ENCODE measurements at places on chromosomes 16 and 17.

DNA sequence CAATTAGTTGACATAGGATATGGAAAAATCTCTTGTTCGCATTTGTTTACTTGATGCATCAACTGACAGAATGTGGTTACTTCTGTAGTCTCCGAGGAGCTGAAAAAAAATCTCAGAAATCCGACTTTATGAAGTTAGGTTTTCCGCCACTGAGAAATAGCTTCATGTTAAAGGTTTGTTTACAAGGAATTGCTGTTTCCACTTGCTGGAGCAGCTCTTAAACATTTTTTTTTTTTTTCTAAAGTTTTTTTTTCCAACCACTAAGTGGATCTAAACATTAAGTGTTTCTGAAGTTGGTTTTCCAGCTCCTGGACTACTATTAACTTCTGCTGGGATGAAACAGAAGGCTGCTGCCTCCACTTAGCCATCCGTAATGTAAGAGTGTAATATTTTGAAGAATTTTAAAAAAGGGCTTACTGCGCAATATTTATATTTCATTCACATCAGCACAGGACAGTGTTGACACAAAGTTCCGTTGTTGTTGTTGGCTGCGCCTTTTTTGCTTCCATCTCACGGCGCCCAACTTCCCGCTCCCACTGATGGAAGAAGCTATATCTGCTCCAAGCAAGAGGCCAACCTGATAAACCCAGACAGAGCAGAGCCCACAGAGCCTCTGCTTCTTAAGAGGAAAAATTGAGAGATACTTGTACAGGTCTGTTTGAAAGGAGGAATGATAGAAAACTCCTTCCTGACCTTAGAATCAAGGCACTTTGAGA lies 167.7 kb upstream of the KCNJ16 start:
- DNase-seq: no peak

GRCh38 chr16:49615576-49615975 lies 240.3 kb downstream of the ZNF423 start:
- no peak for DNase-seq

DNA sequence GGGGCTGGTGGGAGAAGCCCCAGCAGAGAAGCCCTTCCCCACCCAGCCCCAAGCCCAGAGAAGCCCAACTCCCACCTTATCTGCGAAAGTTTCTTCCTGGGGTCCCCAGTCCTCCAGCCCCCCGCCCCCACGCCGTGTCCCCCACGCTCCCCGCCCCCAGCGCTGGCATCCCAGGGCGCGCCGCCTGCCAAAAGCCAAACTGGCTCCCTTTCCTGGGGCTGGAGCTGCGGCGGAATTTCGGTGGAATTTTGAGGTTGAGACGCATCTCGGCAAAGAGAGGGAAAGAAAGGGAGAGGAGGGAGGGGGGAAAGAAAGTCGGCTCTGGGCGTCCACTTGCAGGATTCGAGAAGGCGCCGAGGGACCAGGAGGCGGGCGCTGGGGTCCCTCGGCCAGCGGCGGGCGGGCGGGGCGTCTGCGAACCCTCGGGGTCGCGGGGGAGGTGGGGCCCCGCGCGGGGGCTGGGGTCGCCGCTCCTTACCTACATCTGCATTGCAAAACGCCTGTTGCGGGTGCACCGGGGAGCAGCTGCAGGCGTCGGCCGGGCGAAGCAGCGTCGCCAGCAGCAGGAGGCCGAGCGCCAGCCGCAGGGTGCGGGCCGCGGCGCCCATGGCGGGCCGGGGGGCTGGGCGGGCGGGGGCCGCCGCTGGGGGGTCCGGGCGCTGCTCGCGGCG lies 571 bp downstream of the TIMP2 start:
- peak; percentile 89 for DNase-seq

DNA sequence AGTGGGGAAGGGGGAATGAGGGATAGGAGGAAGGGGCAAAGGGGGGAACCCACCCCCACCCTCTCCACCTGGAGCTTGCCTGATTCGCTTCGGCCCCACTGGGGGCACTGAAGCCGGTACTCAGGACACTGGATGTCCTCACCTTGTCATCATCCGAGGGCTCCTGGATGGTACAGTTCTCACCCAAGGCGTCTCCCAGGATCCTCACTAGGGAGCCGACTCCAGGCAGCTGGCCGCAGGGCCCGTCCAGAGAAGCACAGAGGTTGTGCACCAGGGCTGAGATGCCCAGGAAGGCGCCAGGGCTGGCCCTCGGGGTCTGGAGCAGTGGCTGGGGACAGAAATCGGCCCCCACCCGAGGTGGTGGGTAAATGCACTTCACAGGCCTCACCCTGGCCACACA lies 92.3 kb downstream of the LITAF start:
- no peak for DNase-seq

- DNase-seq: no peak
These were observed 43.8 kb downstream of the CMC2 start for GRCh38 chr16:80962879-80963278.

GRCh38 chr17:39547713-39548478 lies 59.8 kb downstream of the NEUROD2 start:
- peak; percentile 68 for DNase-seq

DNA sequence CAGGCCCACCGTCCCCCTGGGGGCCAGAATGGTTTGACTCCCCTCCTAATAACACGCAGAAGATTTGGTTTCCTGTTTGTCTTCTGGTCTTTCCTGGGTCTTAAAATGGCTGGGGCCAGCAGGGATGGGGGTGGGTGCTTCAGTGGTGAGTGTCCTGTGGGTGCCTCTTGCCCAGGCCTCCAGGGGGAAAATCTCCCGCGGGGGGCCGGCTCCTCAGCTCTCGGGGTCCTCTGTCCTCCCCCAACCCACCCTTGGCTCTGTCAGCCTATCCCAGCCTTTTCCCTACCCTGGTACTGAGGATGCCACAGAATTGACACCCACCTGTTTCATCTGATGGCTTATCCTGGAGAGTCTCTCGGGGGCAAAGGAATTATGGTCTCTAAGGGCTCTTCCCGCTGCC lies 23.8 kb upstream of the SDR42E2 start:
- no peak for DNase-seq

DNA sequence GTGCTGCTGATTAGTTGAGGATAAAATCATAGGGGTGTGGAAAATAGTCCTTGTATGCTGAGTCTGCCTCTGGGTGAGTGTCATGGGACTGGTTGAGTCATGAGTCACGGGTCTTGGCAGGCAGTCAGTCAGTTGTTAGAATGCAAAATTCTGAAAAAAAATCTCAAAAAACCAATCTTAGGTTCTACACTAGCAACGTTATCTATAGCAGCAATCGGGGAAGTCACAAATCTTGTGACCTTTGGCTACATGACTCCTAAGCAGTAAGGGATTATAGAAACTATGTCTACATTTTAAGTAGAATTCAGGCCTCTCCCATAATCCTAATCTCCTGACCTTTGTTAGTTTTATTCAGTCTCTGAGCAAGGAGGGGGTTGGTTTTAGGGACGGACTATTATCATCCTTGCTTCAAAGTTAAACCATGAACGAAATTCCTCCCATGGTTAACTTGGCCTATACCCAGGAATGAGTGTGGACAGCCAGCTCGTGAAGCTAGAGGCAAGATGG lies 18.0 kb upstream of the PMFBP1 start:
- peak; percentile 26 for DNase-seq

DNA sequence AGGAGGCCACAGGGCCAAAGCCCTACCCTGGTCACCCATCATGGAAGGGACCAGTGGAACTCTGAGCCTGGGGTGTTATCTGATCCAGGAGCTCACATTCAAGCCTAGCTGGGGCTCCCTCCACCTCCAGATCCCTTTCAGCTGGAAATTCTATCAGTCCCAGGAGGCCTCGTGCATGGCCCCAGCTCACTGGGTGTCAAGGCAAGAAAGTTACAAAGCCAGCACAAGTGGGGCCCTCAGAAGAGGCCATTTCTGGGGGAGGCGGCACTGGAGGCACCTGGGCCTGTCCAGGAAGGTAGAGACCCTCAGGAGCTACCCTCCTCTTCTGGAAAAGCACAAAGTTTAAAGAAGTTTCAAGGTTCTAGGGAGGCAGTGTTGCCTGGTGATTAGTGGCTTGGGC lies 4.8 kb downstream of the CA7 start:
- DNase-seq: no peak

GRCh38 chr17:49024523-49024922 lies 27.3 kb downstream of the IGF2BP1 start:
- DNase-seq: no peak

DNA sequence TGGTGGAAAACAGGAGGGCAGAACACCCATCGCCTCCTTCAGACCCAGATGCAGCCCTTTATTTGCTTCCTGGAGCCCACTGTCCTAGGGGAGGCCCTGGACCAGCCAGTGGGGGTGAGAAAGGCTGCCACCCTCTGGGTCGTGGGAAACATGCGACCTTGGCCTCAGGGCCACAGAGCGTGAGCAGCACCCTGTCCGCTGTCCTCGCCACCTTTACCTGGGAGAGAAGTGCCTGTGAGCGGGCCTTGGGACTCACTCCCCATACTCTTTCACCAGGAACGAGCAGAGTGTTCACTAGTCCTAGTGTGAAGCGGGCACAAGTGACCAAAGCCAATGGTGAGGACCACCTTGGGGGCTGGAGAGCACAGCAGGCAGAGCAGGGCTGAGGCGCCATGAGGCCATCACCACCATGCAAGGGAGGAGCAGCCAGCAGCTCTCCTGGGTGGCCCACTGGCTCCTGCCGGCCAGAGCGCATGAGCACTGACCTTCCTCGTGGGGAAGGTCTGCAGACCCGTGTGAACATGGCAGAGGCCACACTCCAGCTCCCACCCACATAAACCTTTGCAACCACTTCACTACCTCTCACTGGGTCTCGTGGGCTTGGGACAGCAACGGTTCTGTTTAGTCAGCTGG lies 8.5 kb downstream of the SMCR8 start:
- DNase-seq: no peak

DNA sequence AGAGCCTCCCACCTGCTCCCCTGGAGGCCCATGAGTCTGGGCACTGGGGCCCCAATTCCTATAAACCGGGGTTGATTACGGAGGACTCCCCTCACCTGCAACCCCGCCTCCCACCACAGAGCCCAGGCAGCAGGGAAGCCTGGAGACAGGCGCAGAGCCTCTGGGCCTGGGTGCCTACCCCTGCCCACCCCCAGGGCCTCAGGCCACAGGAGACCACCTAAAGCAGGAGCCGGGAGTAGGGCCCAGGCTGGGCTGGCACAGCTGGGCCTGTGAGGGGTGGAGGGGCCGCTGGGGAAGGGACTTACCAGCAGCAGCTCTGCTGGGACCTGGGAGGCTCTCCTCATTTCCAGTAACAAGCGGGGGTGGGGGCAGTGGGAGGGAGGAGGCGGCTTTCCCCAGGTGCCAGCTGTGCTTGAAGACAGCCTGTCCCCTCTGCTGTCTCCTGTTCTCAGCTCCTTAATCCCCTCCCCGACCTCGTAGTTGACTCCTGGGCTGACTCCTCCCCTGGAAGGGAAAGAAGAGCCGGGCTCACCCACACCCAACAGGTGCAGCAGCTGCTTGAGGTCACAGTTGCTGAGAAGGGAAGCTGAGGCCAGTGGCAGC lies 46.8 kb downstream of the TMEM235 start:
- DNase-seq: no peak

DNA sequence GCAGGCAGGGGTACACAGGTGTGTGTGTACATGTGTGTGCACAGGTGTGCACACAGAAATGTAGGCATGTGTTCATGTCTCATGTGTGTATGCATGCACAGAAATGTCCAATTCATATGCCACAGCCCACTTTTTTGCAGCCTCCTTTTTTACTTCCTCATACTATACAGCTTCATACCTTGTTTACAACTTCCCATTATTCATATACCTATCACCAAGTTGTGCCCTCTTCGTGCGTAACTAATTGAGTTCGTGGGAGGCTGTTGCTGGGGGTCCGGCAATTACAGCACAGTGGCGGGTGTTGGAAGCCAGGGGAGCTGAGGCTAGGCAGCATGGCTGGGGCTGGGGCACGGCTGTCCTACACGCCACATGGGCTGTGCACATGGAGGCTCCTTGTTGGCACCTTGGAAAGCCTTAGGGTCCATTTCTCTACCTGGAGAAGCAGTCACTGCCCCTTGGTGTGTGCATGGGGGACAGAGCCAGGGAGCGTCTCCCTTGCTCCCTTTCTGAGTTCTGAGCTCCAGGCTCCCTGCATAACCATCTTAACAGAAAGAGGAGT lies 266.7 kb downstream of the ENGASE start:
- DNase-seq: no peak

DNA sequence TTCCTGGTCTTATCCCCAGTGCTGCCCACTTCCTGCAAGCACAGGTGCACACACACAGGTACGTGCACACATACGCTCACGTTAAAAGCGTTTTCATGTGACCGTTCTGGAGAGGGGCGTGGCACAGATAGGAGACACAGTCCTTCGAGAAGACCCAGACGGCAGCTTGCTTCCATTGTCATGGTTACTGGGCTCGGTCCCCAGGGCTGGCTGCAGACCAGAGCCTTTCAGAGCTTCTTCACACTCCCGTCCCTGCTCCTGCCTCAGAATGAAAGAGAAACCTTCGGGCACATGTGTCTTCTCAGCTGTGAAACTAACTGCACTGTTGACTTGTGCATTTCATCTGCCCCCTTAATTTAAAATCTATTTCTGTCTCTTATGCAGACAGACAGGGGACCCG lies 154.2 kb downstream of the PITPNC1 start:
- no peak for DNase-seq
